CD8-positive, alpha-beta T cell (primary cell): ENCODE measurements at places on chromosomes 6 and 20.

- DNase-seq = no peak
These were observed 56.0 kb upstream of the TAB2 start for GRCh38 chr6:149261364-149262040.

GRCh38 chr6:83844170-83844569 is 9.0 kb upstream of the RIPPLY2 start:
- DNase-seq = no peak

GRCh38 chr20:48189181-48189580 is 403.9 kb upstream of the SULF2 start:
- no peak for DNase-seq

GRCh38 chr6:17724341-17724740 is 17.6 kb upstream of the NUP153 start:
- no peak for DNase-seq

DNA sequence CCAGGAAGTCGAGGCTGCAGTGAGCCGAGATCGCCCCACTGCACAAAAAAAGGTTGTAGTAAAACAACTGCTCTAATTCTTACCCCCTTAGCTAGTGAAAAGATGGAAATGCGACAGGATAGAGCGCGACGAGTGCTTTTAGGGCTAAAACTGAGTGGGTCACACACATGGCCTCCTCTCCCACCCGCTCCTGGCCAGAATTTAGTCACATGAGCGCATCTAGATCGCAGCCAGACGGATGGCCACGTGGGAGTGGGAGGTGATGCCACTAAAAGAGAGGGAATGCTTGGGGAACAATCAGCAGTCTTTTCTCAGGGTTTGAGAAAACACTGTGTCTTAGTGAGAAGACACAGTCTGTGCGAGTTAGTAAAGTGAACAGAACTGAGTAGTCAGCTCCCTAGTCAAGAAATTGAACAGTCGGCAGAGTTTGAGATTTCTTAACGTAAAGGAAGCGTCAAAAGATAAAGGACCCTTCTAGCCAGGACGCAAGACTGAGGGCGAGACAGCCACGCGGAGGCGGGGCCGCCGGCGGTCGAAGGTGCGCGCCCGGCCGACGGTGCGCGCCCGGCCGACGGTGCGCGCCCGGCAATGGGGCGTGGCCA is 664 bp upstream of the ACTR5 start:
- DNase-seq = no peak
